ENCODE measurements at places on chromosomes 16 and 17.

GRCh38 chr16:2205967-2206313, 686 bp downstream of the MLST8 start:
- no peak for DNase-seq

DNA sequence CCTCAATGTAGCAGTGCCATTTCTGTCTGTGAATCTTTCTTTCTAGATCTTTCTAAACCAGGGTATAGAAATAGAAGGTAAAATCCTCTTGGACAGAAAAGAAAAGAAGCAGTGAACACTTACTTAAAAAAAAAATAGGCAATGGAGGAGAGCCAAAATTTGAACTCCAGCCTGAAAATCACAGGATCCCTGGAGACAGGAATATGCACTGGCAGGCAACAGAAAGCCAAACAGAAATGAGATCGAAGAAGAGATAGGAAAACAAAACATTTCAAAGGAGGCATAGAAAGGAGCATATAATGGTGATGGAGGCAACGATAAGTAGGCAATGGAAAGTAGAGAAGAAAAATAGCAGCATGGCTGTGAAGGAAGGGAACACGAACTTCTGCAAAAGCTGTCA, 253.7 kb upstream of the HSBP1 start:
- DNase-seq, result no peak

DNA sequence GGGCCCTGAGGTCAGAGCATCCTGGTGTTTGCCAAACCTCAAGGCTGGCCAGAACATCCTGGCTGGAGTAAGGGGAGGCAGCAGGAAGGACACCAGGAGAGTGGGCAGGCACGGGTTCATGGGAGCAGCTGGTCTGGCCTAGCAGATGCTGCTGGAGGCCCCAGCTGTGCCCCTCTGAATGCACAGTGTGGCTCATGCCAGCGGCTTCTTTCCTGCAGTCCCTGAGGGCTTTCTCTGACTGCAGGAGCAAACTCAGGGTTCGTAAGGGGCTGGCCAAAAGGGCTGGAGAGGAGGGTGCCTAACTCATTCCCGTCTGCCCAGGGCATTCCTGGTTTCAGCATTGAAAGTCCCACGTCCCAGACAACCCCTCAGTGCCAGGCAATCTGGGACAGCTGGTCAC, 78.7 kb downstream of the ZDHHC7 start:
- DNase-seq, result no peak

GRCh38 chr17:38745545-38745944, 2.6 kb downstream of the PCGF2 start:
- DNase-seq, result no peak

GRCh38 chr16:65875381-65876055, 491.0 kb upstream of the CDH5 start:
- DNase-seq, result no peak

DNA sequence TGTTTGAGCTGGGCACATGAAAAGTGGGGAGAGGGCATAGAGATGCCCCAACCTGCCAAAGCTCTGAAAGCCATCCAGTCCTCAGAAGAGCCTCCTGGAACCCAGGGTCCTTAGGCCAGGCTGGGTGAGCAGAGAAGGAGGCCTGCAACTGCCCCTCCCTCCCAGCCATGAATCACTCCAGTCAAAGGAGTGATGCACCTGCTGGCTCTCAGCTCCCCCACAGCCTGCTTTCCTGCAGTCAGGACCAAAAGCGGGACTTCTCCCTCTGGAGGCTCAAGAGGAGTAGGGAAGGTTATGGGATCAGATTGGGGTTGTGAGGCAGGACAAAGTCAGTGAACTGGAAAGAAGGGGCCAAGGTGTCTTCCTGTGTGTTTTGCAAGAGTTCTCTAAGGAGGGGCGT, 145.6 kb downstream of the TMEM132E start:
- no peak for DNase-seq

DNA sequence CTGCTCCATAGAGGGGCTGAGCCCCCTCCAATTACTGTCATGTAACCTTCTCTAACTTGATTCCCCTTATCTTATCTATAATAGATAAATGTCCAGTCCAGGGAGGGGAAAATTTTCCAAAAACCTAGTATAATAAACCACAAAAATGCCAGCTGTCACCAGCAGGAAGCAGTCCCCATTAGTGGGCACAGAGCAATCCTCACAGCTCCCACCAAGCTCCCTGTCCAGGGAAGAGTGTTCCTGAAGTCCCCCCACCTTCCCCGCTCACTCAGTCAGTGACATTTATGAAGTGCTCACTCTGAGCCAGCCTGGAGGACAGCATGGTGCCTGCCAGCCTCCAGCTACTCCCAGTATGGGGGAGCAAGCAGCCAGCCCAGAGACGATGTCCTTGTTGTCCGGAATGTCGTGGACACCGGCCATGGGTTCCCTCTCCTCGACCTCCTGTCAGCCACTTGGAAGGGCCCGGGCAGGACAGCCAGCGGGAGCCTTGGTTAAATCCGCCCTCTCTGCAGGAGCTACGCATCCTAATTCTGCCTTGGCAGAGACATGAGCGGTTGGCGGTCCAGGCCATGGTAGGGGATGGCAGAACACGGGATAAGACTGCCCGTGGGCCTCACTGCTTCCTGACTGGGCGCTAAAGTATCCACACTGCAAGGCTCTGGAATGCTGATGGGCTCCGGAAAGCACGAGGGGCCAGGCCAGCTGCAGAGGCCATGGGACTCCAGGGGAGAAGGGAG, 102.0 kb upstream of the CDH5 start:
- no peak for DNase-seq

Measured in nucleus accumbens (tissue), 56 donors.